Germinal center (tissue), 1 donor: ENCODE measurements at places on chromosomes 7 and 10.

DNA sequence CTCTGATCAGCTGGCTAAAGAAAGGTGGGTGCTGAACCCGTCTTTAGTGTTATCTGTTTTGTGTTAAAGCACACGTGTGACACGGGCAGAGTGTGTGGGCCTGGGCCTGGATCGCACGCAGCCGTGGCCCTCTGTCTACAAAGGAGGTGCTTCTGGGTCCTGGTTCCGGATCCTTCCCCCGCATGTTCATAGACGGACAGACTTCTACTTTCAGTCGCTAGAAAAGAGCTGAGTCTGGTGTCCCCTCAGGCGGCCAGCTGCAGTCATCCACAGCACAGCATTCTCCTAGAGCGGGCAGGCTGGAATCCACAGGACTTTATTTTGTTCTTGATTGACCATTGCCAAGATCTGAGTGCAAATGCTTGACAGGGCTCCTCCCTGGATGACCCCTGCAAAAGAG lies 134.4 kb downstream of the DLG5 start:
- DNase-seq = no peak

DNA sequence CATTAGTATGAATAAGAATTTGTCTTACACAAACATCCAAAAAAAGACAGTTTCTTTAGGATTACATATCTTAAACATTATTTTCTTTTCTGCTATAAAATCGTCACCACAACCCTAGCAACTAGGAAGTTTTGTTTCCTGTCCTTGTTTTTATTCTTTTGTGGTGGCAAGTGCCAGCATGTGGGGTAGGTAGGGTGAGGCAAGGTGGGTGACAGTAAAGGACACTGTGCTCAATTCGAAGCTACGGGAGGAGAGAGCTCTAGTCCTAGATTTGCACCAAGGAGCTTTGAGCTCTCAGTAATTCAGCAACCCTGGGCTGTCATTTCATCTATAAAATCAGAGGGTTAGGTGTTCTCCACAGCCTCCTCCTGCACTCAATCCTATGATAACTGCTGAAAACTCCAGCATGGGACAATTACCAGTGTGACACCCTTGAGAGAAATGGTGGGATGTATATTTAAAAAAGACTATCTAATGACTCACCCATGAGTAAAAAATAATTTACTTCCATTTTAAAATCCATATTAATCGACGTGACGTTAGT lies 187.1 kb downstream of the FAM107B start:
- DNase-seq = no peak

GRCh38 chr10:74434547-74434946 lies 283.5 kb downstream of the ADK start:
- DNase-seq = no peak

GRCh38 chr7:139525239-139525638 lies 1.8 kb downstream of the CLEC2L start:
- no peak for DNase-seq

- DNase-seq = no peak
Observed at GRCh38 chr10:108445746-108446145, 1281.2 kb upstream of the SORCS1 start.

DNA sequence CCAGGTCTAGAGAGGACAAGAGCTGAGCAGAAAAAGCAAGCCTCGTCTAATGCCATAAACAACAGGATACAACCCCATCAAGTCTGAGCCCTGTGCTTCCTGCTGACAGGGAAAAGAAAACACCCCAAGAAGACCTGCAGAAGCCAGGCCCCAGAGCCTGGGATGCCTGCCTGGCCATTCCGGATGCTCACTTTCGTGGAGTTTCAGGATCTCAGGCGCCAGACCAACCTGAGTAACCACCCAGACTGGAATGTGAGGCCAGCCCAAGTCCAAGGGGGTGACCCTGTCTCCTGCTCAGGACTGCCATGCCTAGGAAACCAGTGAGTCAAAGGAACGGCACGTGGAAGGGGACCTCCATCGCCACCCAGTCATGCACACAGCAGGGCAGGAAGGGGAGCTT lies 74.3 kb downstream of the PLXNA4 start:
- no peak for DNase-seq

- DNase-seq = peak; percentile 37
Observed at GRCh38 chr7:90749774-90750173, 153.7 kb downstream of the CDK14 start.

DNA sequence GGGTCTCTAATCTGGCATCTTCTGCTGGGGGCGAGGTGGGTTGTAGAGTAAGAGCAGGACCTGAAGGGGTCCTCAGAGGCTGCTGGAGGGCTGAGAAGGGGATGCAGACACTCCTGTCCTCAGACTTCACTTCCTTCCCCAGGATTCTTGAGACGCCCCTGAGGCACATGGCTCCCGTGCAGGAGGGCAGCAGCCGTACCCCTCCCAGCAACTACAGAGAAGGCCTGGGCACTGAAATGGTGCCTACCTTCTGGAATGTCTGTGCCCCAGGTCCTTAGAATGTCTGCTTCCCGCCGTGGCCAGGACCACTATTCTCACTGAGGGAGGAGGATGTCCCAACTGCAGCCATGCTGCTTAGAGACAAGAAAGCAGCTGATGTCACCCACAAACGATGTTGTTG lies 52.0 kb downstream of the VWA2 start:
- no peak for DNase-seq

DNA sequence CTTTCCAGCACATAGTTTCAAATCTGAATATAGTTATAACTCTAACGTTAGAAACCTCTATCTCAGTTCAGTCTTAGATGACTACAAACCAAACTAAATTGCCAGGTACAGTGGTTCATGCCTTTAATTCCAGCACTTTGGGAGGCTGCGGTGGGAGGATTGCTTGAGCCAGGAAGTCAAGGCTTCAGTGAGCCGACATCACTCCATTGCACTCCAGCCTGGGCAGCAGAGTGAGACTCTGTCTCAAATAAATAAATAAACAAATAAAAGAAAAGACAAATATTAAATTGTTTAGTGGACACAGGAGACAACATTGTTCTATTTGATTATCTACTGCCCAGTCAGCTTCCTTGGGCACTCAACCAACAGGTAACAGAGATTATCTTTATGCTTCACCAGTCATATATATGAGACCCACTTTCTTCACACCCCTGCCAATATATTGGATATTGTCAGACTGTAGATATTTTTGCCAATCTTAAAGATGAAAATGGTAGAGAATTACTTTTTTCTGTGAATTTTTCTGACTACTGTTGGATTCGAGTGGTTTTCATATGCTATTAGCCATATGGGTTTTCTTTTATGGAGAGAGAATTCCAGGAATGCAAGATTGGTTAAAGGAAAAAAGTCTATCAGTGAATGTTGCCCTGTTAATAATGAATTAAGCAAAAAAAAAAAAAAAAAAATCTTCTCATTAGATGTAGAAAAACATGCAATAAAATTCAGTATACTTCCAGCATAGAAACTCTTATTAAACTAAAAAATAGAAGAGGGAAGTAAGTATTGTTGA lies 16.0 kb downstream of the HDAC9 start:
- DNase-seq = no peak

GRCh38 chr10:26525586-26525985 lies 87.4 kb downstream of the APBB1IP start:
- no peak for DNase-seq

GRCh38 chr10:60870803-60871202 lies 73.2 kb downstream of the RHOBTB1 start:
- DNase-seq = no peak

DNA sequence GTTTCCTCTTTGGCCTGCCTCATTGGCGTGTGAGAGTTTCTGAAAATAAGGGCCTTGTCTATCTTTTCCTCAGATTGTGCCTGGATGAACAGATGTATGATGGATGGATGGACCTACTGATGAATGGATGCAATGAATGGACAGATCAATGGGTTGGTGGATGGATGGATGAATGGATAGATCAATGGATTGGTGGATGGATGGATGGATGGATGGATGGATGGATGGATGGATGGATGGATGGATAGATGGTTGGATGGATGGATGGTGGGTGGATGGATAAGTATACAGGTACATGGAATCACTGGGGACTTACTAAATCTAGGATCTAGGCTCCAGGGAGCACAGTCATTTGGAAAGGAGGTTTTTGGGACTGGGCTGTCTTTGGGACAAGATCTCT lies 331.9 kb downstream of the GRID1 start:
- DNase-seq = no peak

DNA sequence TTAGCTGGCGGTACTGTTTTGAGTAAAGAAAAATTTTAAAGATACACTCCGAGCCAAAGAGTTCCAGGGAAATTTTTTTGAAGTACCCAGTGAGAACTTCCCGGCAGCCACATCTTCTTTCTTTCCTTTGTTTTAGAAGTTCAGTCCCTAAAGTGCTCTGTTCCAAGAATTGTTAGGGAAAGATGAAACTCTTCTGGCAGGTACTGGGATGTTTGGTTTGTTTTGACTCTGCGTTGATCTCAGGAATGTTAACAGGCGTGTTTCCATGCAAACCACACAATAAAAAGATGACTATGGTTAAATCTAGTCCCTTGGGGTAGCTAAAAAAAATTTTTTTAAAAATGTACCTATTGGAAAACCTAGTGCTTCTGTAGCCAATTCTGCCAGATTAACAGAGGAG lies 224.7 kb upstream of the PHYHIPL start:
- no peak for DNase-seq

DNA sequence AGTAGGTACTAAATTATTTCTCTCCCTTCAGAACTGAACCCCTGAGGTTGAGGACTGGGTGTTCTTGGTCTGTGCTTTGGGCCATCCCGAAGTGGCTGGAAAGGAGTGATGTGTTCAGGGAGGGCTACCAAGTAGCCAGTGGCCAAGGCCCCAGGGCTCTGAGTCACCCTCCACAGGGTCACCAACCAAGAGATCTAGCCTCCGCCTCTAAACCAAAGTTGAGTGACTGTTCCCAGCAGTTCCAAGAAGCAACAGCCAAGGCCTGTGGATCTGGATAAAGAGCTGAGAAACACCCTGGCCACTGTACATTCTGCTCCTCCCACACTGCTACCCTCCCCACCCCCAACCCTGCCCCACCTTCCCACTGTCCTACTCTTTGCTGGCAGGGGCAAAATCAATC lies 35.5 kb upstream of the KCNMA1 start:
- no peak for DNase-seq

DNA sequence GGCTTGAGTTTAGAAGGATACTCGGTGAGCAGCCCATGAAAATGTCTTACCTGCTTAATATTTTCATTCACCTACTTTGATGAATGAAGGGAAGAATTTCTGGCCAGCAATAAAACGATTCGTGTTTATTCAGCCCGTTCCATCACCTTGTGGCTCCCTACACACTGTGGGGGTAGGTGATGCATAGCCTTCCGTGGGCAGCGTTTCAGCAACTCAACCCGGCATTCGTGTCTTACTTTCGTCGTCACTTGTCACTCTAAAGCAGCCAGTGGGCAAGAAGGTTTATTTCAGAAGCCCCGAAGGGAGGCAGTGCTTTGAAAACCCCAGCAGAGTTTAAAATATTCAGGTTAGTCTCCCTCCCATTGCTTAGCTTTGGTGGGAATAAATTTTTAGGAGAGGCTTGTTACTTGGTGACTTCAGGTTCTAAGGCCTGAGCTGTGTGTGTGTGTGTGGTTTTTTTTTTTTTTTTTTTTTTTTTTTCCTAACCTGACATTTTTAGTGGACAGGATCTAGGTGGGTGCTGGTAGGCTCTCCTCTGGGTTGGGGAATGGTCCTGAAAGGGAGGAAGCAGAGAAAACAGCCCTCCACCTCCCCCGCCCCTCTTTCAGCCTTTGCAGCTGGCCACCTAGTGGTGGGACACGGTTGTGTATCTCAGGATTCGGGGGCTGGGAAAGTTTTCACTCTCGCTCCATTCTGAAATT lies 1.8 kb downstream of the GRK5 start:
- DNase-seq = peak; percentile 60

DNA sequence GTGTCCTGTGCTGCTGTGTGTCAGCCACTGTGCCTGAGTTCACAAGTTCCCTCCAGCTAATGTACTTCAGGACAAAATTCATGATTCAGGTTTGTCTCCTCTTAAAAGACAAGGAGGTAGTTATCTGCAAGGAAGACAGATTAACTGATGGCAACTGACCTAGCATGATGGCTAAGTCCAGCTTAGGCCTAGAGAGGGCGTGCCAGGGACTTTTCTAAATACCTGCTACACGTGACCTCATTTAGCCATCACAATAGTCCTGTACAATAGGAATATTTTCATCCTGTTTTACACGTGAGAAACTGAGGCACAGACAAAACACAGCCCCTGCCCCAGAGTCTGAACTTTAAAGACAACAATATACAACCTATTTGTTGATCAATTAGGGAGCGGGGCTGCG lies 275.7 kb downstream of the XPNPEP1 start:
- no peak for DNase-seq

- no peak for DNase-seq
Observed at GRCh38 chr7:29467193-29467926, 96.3 kb upstream of the PRR15 start.

DNA sequence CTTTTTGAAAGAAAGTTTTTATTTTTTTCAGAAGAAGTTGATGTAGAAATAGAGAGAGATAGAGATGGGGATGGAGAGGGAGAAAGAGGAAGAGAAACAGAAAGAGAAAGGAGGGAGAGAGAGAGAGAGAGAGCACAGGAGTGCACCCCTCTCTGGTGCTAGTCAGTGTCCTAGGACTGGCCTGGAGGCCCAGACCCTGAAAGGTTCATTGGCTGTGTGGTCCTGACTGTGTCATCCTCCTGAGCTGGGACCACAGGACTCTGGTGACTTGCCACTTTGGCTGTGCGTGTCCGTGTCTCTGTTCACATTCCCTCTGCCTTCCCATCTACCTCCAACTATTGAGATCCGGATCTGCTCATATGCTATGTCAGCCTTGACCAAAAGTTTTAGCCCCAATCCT lies 62.1 kb upstream of the SHH start:
- no peak for DNase-seq

GRCh38 chr7:138359870-138360559 lies 100.0 kb upstream of the TRIM24 start:
- DNase-seq = no peak

DNA sequence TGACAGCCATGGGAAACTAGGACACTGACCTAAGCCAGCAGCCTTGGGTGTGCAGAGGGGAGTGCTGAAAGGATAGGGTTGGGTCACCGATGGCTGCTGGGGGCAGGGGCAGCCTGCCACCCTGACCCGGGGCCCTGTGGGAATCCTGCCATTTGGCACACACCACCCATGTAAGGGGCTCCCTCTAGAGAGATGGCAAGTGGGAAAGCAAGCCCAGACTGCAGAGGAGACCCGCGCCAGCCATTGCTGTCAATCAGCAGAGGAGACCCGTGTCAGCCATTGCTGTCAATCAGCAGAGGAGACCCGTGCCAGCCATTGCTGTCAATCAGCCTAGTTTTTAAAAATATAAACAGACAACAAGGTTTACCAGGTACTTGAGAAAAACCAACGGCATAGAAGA lies 27.4 kb upstream of the PRKAG2 start:
- no peak for DNase-seq

DNA sequence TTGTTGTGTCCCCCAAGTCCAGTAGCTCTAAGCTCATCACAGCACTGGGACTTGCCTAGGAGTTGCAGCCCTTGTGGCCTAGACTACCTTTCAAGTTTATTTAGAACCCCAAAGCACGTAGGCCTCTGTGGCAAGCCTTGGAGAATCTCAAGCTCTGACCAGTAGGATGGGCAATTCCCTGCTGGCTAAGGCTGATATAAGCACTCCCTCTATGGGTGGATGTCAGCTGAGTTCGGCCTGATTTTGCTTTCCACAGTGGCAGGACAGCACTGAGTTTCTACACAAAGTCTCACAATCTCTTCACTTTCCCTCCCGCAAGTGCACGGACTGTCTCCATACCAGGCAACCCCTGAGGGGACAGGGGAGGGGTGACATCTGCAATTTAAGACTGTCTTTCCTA lies 886.4 kb upstream of the LRRN3 start:
- no peak for DNase-seq
